HL-60 (cell line): ENCODE measurements at places on chromosomes 3 and 15.

GRCh38 chr3:36210840-36211651, 169.3 kb upstream of the STAC start:
- DNase-seq: no peak

DNA sequence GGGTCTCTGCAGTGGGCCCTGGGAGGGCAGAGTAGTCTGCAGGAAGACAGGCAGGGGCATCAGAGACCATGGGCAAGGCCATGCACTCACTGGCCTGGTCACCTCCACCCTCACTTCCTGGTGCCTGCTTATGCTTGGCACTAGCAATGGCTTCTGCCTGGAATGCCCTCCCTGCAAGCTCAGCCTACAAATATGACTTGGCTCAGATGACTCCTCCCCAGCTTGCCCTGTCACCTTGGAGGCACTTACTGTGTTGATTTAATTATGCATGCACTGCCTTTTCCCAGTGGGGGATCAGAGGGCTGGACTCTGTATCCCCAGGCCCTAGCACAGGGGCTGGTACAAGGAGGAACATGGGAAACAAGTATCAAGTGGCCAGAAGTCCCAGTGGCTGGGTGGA, 7.8 kb downstream of the C3orf18 start:
- DNase-seq: no peak

DNA sequence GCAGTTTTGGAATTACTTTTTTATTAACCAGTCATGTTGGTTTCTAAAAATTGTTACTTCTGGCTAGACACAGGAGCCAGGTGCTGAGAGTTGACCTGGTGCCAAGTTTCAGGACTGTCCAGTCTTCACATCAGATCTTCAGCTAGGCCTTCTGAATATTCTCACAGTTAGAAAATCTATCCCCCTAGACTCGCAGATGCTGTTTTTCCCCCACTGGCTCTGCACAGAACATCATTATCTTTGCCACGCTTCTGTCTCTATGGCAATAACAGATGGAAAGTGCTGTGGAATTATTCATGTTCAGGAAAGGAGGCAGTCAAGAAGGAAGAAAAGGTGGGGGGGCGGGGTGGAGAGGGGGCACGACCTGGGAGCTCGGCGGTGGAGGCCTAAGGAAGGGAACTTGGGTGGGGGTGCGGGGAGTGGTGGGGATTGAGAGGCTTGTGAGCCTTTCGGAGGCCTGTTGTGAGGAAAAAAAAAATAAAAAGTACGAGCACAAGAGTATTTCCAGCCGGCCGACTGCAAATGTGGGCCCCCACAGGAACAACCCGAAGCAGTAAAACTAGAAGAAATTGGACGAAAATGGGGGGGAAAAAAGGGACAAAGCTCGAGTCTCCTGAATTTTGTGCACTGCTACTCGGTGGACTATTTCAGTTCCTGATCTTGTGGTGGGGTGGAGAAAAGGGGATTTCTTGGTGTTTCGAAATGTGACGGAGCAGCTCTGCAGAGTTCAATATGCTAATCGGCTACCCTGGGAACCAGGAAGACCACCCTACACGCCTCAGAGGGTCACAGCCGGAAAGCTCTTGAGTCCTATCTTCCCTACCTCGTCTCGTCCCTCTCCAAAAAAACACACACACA, 1.5 kb upstream of the SKIL start:
- no peak for DNase-seq

GRCh38 chr3:66998904-66999235, 763 bp downstream of the KBTBD8 start:
- DNase-seq: no peak

GRCh38 chr3:12879191-12879815, 37.9 kb upstream of the RPL32 start:
- no peak for DNase-seq

- DNase-seq: no peak
Measured at GRCh38 chr3:171875923-171876412, 32.8 kb downstream of the TMEM212 start.

- peak; percentile 29 for DNase-seq
Measured at GRCh38 chr3:9951962-9952805, at the start of gene PRRT3. Gene PRRT3 (minus strand): TSS chr3:9952408. CDS start chr3:9950115, 2,293 bp downstream.

DNA sequence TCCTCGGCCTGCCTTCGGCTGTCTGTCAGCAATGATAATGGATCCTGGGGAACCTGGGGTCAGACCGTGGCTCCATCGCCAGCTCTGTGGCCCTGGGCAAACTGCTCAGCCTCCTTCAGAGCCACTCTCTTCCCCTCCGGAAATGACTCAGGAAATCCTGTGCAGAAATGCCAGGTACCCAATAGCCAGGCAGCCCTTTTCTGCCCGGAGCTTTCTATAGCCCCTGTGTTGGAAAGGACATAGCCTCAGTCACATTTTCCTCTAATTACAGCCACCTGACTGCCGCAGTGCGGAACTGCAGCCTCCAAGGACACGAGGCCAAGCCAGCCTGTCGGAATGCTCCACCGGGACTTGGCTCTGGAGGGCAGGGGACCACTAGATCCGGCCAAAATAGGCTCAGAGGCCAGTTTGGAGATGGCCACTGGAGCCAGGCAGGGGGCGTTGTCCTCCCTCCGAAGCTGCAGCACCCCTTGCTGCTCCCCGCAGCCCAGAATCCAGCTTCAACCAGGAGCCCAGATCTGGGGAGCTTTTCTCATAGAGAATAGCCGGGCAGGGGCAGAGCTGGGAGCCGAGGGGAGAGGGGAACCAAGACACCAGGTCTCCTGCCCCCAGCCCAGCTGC, 11.6 kb upstream of the ZXDC start:
- peak; percentile 70 for DNase-seq

DNA sequence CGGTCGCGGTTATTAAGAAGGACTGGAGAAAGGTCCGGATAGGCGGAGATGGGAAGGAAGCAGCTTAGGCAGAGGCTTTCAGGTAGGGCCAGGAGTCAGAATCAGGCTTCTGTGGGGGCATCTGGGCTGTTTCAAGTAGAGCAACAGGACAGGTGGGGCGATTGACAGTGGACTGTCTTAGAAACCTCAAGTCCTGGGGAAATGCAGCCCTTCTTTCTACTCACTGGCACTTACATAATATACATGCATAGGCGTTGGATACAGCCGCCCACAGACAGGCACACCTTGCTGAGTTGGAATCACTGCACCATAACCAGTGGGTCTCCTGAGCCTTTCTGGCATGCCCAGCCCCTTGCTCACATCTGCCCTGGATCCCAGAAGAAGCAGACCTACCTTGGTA, 730 bp downstream of the MYD88 start:
- no peak for DNase-seq

- no peak for DNase-seq
Measured at GRCh38 chr3:129662191-129662608, 55.7 kb upstream of the PLXND1 start.
